ENCODE measurements at places on chromosomes 3 and 15.

DNA sequence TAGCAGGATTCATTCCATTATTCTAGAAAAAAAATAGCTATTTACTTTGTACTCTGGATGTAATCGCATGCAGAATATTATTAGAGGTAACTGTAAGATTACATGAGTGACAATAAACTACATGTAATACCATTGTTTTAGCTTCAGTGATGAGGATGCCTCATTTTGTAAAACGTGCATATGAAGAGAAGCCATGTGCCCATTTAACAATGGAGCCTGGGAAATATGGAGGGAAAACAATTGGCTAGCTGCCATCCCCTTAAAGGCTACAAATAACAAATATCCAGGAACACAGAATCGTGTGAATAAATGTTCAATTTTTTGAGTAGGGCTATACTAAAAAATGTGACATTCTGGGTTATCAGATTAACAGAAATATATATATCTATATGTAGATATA, 151.1 kb downstream of the SAMMSON start:
- no peak for DNase-seq

GRCh38 chr3:10516544-10517452, 11.4 kb upstream of the ATP2B2 start:
- no peak for DNase-seq

- DNase-seq: no peak
Observed at GRCh38 chr3:186152889-186153292, 44.0 kb upstream of the ETV5 start.

- no peak for DNase-seq
Observed at GRCh38 chr3:171157286-171157685, 130.8 kb upstream of the SLC2A2 start.

GRCh38 chr3:89362496-89362895, 255.1 kb downstream of the EPHA3 start:
- DNase-seq: no peak

- DNase-seq: no peak
Observed at GRCh38 chr3:143099690-143100089, 19.9 kb upstream of the CHST2 start.

DNA sequence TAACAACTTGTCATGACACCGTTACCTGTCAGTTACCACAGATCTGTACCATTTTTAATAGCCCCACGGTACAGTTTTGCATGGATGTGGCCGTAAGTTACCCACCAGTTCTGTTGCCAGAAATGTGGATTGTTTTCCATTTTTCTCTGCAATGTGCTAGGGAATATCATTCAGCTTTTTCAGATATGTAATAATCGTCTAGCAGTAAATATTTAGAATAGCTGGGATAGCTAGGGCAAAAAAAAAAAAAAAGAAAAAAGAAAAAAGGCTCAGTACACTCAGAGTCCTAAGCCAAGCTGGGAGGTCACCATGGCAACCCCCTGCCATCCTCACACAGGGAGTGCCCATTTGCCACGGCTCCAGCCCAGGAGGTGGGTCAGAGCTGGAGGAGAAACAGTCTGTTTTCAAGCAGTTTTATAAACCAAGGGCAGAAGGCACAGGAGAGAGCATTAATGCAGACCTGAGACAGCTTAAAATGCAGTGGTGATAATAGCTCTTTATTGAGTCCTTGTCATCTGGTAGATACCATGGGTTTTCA, 25.2 kb downstream of the PAQR5 start:
- no peak for DNase-seq

DNA sequence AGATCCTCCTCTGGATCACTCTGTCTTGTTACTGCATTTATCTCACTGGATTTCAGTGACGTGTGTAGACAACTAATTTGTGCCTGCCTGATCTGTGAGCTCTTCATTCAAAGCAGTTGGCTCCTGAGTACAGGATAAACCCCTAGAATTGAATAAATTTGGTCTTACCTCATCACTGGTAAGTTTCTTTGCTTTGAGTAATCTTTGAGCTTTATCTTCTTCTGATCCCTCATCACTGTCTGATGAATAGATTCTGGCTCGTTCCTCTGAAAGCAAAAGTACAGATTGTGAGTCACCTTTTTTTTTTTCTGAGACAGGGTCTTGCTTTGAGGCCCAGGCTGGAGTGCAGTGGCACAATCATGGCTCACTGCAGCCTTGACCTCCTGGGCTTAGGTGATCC, 24.5 kb downstream of the LEO1 start:
- no peak for DNase-seq

GRCh38 chr15:99955181-99955525, 221.9 kb upstream of the LYSMD4 start:
- DNase-seq: no peak

- DNase-seq: no peak
Observed at GRCh38 chr15:46617507-46617906, 982.7 kb downstream of the SQOR start.

GRCh38 chr3:77799278-77799677, 759.4 kb downstream of the ROBO2 start:
- DNase-seq: peak; percentile 14

DNA sequence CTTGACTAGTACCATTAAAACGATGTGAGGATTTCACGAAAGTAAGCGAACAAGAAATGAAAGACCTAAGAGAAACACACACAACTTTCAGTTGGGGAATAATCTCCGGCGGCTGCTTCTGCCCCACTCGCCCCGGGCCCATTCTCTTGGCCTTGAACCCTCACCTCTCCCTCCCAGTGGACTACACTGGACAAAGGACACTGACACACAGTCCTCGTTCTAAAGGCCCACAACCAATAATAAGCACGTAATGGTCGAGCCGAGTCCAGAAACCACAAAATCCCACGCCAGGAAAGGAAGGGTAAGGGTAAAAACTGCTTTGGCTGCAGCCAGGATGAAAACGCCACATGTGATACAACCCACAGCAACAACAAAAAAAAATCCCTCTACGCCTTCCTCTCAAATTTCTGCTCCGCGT, 469 bp downstream of the ZNF770 start:
- peak; percentile 31 for DNase-seq

DNA sequence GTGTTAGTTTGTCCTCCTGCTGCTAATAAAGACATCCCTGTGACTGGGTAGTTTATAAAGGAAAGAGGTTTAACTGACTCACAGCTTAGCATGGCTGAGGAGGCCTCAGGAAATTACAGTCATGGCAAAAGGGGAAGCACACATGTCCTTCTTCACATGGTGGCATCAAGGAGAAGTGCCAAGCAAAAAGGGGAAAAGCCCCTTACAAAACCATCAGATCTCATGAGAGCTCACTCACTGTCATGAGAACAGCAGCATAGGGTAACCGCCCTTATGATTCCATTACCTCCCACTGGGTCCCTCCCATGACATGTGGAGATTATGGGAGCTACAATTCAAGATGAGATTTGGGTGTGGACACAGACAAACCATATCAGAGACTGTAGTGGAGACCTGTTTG, 27.0 kb downstream of the TM2D3 start:
- no peak for DNase-seq

GRCh38 chr3:45590822-45591546, 3.6 kb upstream of the LIMD1 start:
- DNase-seq: no peak

GRCh38 chr3:124928333-124929202, 6.0 kb downstream of the MUC13 start:
- DNase-seq: peak; percentile 33

DNA sequence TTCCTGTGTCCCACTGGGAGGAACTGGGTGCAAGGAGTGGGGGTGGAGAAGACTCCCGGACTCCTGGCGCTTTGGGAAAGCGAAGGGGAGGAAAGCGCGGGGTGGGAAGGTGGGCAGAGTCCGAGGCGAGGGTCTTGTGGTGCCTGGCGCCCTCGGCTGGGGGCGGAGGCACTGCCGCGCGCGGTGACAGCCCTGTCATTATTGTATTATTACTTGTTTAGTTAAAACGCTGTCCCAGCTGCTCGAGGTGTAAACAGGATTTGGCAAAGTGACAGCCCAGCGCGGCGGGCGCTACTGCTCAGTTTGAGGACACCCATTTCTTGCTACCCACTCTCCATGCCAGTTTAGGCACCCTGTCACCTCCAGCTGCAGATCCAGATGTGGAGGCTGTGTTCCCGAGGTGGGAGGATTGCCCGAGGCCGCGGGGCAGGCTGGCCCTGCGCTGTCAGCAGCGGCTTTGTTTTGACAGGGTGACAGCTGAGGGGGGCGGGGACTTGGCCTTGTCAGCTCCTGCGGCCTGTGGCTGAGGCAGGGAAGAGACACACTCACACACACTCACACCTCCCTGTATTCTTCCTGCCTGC, 1.0 kb downstream of the KAT2B start:
- DNase-seq: peak; percentile 32

DNA sequence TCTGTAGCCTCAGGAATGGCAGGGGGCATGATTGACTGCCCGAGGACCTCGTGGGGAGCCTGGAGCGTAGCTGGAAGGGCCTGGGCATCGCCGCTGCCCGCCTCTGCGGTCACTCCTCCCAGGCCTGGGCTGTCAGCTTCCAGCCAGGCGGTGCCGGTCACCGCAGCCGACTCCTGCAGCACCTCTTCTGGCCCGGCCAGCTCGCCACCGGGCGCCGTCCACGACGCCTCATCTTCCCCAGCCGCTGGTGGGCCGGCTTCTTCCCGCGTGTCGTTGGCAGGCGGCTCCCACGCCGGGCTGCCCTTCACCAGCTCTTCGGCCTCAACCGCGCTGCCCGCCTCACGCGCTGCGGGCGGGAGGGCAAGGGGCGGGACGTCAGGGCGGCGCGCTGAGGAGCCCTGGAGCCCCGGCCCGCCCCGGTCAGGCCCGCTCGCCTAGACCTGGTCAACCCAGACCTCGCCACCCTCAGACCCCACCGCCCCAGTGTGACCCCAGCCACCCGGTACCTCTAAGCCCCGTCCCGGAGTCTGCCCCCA, 1.0 kb downstream of the CSPG5 start:
- DNase-seq: no peak

GRCh38 chr15:79678032-79678701, 218.6 kb downstream of the MTHFS start:
- no peak for DNase-seq

DNA sequence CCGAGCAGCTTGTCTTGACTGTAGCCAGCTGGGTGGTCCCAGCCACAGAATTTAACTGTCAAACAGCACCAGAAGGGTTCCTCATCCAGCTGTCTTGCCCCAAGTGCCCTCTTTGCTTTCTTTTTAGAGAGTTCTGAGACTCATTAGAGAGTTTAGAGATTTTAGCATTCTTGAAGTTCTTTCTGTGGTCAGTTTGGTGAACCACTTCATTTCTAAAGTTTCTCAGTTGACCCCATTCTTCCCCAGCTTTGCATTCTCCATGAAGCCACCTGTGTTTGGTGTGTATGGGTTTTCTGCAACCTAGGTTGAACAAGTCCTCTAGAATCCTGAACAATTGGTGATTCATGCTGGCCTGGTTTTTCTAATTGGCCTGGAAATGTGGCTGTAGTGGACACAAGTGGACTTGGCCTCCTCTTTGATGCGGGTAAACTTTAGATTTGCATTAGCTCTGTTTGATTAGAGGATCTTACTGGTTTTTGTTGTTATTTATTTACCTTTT, 33.7 kb downstream of the FLNB start:
- no peak for DNase-seq

GRCh38 chr15:49124371-49124770, 31.0 kb downstream of the COPS2 start:
- no peak for DNase-seq

DNA sequence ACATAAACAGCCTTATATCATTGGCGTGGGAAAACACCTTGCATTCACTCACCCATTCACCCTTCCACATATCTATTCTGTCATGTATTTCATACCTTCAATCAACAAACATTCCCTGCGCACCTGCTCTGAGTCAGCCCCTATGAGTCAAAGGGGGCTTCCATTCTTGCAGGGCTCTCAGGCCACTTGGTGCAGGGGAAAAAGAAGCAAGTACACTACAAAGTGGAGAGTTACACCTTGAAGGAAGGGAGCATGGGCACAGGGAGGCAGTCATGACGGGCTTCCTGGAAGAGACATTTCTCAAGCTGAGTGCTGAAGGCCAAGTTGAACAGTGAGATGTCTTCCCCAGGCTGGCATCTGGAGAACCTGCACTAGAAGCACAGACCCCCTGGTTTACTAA, 4.6 kb upstream of the AMOTL2 start:
- no peak for DNase-seq

DNA sequence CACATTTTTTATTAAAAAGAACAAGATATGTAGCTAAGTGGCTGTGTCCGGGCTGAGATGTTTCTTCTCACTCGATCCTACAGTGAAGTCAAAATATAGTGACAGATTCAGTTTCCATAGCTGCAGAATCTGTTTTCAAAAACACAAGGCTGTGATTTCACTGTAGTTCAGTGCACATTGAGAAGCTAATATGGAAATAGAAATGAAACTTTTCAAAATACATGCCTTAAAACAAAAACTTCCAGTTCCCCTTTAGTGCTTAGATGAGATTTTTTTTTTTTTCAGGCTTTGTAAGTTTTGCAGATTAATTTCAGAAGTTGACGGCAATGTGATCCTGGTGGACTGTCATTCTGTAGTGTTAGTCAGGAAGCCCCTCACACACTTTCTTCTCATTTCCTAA, 23.8 kb upstream of the TRAK1 start:
- DNase-seq: no peak

- DNase-seq: no peak
Observed at GRCh38 chr3:39315420-39315819, 14.1 kb upstream of the CCR8 start.

- no peak for DNase-seq
Observed at GRCh38 chr3:45756055-45756454, 40.3 kb downstream of the SLC6A20 start.

GRCh38 chr3:23968463-23969184, 23.5 kb downstream of the NR1D2 start:
- DNase-seq: no peak

GRCh38 chr3:159739969-159740368, 248.7 kb upstream of the IL12A start:
- no peak for DNase-seq

DNA sequence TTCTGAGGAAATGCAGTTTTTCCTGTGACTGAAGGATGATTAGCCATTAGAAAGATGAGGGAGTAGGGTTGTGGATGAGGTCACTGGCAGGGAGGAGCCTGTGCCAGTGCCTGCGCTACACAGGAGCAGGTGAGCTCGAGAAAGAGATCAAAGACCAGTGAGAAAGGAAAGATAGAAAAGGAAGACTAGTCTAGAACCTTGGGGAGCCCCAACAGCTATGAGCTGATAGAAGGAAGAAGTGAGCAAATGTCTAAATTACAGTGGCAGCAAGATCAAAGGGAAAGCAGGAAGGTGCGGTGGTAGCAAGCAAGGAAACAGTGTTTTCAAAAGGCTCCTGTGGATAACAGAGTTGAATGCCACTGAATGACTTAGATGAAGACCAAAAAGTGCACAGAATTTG, 39.6 kb downstream of the LNP1 start:
- DNase-seq: no peak

DNA sequence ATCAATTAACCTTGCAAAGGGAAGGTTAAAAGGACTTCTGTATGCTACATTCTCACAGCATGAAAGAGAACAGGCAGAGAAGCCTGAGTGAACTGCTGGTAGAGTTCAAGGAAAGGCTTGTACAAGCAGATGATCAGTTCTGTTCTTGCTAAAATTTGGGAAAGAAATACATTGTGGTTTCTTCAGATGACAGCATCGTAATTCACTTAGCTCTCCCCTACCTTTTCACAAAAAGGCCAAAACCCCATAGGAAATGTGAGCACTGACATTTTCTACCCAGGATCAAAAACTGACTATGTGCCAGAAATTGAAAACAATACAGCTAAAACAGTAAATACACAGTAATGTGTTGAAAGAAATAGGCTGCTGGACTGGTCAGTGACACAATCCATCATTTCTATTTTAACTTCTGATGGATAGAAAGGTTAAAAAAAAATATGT, 216.4 kb downstream of the DPH6 start:
- no peak for DNase-seq

- DNase-seq: no peak
Observed at GRCh38 chr3:14678015-14678503, 3.1 kb downstream of the C3orf20 start.
